AG10803 (cell line): ENCODE measurements at places on chromosomes 2 and 18.

GRCh38 chr2:178258916-178259315 is 64.6 kb downstream of the OSBPL6 start:
- no peak for DNase-seq

GRCh38 chr2:120820953-120821279 is 85.2 kb downstream of the GLI2 start:
- DNase-seq = peak; percentile 81

GRCh38 chr2:227788561-227789018 is 25.1 kb upstream of the CCL20 start:
- DNase-seq = no peak

GRCh38 chr2:67717692-67718091 is 320.6 kb downstream of the ETAA1 start:
- DNase-seq = no peak

DNA sequence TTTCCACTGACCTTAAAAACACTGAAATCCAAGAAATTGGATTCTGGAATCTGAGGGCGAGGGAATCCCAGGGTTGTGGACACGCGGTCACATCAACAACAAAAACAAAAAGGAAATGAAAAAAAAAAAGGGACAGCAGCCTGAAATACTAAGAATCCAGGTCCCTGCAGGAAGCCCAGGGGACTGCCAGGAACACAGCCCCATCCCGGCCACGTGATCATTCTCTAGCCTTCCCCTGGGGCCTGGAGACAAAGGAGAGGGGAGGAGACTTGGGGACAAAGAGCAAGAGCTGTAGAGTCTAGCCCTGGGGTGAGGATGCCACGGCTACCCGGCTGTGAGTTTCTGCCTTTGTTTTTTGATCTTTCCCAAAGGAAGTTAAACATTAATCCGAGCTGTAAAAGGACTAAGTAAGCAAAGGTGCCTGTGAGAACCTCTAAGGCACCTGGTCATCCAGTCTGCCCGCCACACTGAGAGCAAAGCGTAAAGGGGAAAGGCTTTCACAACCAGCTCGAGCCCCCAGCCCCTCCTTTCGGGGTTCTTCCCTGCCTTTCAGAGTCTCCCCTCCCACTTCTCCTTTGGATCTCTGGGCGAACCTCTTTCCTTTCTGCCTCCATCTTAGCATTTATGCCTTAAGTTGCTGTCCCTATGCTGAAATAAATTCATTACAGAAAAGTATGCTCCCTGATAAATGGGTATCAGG is 57.9 kb upstream of the MSH2 start:
- peak; percentile 54 for DNase-seq

DNA sequence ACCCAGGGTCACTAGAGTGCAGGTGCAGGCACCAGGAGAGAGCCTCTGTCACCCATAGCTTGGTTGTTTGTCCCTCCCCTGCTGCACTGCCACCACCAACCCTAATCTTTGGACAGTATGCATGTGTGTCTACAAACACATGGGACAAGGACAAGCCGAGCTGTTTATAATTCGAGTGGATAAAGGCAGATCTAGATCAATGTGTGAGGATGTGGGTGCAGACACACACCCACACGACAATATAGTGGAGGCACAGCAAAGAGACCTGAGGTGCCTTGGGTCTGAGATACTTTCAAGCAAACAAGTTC is 199.2 kb downstream of the TNS1 start:
- DNase-seq = no peak

GRCh38 chr2:239009589-239009961 is 161.7 kb downstream of the TWIST2 start:
- no peak for DNase-seq
